ENCODE measurements at places on chromosomes 12 and 14. TPM values are rescaled to one million over a fixed set of nuclear protein-coding genes. Genes with fewer than 3 reads are reported as not detected.

BIN2 gene
- total RNA-seq: not detected

COQ10A gene
- total RNA-seq: 12.5 TPM

TAS2R7 gene
- total RNA-seq: not detected

FAM181A gene
- total RNA-seq: not detected

PPP1R1A gene
- not detected for total RNA-seq

PLEKHD1 gene
- total RNA-seq: not detected

NEUROD4 gene
- not detected for total RNA-seq

PRMT5 gene
- 56.7 TPM for total RNA-seq

PTMS gene
- total RNA-seq: 167 TPM

PDZRN4 gene
- total RNA-seq: not detected

MUCL1 gene
- not detected for total RNA-seq

GYS2 gene
- not detected for total RNA-seq

VRK1 gene
- 47.1 TPM for total RNA-seq

C12orf54 gene
- not detected for total RNA-seq

SLC25A21 gene
- total RNA-seq: 0.97 TPM

SLC7A7 gene
- total RNA-seq: 3.9 TPM

ATN1 gene
- total RNA-seq: 16.4 TPM

- no peak for DNase-seq
These were observed 1.3 kb downstream of the SENP1 start for GRCh38 chr12:48104531-48104930.

GRCh38 chr12:54133772-54134375 lies 54.9 kb downstream of the SMUG1 start:
- DNase-seq: no peak

DNA sequence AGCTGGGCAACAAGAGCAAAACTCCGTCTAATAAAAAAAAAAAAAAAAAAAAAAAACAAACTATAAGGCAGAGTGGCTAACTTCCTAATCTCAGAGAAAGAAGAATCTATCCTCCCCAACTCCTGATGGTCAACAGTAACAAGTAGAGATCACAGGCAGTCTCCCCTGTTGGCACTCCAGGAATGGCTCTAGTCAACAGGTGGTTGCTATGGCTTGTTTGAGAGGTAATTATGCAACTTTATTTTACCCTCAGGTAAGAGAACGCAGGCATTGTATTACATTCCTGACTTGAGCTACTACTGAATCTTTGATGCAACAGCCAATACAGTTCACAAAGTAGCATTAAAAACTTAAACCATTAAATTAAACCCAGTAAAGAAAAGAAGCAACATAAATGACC lies 180.3 kb downstream of the DICER1 start:
- DNase-seq: no peak

- DNase-seq: no peak
These were observed 203.7 kb downstream of the PTPRO start for GRCh38 chr12:15526033-15526432.

DNA sequence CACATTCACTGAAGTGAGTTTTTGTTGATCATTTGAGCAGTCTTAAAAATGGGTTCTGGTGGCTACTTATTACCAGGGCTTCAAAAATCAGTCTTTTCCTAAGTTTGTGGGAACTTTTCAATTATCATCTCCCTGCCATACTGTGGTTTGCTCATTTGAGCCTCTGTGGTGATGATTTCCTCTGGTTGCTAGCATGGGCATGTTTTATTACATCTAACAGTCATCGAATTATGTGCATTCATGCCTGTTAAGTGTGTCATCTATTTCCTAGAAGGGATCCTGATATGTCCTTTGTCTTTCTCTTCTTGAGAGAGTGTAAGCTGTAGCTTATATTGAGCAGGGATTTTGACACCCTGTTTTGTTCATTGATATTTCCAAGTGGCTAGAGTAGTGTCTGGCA lies 116.8 kb downstream of the WIF1 start:
- DNase-seq: no peak

- no peak for DNase-seq
These were observed 45.5 kb upstream of the FUT8 start for GRCh38 chr14:65366802-65367565.

- DNase-seq: peak; percentile 90
These were observed 9.4 kb upstream of the DCP1B start for GRCh38 chr12:2013527-2014223.

- DNase-seq: no peak
These were observed 2.2 kb downstream of the ERH start for GRCh38 chr14:69395929-69396328.

DNA sequence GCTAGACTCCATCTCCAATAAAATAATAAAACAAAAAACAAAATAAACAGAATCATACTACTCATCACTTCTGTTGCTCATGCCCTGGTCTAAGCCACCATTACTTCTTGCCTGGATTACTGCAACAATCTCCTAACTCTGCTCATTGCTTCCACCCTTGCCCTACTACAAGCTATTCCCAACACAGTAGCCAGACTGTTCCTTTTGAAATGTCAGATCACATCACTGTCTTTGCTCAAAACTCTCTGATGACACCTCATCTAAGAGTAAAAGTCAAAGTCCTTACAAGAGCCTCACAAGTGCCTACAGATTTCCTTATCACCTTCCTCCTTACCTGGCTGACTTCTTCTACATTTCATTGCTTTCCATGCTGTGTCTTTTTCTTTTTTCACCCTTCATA lies 10.0 kb downstream of the FBXO33 start:
- DNase-seq: no peak

GRCh38 chr12:48163150-48163747 lies 5.9 kb upstream of the ASB8 start:
- DNase-seq: no peak

GRCh38 chr12:88960213-88960878 lies 380.1 kb upstream of the KITLG start:
- peak; percentile 22 for DNase-seq

- DNase-seq: peak; percentile 55
These were observed 275.6 kb downstream of the AACS start for GRCh38 chr12:125340791-125341190.

GRCh38 chr12:14216405-14217294 lies 148.8 kb upstream of the ATF7IP start:
- peak; percentile 38 for DNase-seq

DNA sequence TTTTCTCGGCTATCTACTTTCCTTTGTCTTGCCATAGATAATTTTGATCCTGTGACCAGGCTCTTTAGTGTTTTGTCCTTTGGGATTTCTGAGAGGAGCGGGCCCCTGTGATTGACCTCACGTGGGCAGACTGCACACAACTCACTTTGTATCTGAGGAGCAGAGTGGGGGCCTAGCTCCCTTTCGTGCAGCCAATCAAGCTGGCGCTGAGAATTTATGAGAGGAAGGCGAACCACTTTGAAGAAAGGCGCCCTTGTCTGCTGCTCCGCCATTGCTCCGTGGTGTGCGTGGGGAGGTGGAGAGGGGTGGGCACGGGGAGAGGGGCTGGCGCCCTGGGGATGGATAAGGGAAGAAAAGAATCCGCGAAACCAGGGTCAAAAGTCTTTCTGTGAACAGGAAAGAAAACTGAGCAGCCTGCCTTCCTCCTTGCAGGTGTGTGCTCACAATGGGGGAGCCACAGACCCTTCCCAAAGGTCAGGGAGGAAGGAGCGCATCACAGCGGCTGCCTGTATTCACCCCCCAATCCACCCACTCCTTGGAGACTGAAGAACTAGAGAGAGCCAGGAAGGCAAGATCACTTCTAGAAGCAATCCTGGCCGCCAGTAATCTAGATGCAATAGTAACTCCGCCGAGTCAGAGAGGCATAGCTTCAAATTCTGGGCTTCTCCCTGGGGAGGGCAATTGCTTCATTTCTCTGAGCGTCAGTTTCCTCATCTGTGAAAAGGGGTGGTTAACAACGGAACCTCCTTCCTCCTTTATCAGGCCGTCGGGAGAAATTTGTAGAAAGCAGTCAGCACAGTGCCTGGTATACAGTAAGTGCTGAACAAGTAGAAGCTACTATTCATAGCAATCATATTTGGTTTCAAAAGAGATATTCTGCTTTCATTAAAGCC lies 24.9 kb upstream of the MED13L start:
- DNase-seq: no peak

DNA sequence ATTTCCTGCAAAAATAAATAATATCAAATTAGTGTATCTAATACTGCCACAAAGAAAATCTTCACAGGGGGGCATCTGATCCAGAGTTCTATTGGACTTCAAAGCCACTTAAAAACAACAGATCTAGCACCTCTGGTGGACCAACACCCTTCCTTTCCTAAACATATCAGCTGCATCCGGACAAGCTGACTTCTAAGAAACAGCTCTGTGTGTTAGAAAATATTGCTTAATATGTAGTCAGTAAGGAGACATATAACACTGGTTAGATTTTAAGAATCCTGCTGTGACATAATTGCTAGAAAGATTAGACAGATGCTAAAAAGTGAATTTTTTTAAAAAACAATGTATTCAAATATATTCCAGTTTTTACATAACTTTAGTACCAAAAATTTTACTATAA lies 61.1 kb upstream of the PTPRB start:
- no peak for DNase-seq

DNA sequence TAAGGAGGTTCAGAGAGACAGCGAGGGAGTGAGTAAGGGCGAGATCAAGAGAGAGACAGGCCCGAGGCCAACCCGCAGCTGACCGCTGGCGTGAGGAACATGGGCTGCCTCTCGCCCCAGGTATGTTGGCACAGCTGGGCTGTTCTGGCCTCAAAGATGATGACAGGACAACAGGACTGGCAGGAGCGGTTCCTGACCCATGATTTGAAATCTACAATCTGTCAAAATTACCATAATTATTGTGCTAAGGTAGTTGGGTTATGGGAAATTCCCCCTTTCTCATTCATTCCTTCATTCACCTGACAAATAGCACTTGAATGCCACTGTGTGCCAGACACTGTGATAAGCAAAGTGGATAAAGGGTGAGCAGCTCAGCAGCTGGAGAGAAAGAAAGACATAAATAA lies 5.1 kb upstream of the ENDOU start:
- DNase-seq: no peak

GRCh38 chr14:76977793-76978720 lies 50.5 kb downstream of the IRF2BPL start:
- peak; percentile 94 for DNase-seq

- peak; percentile 16 for DNase-seq
These were observed 7.8 kb downstream of the PRPF39 start for GRCh38 chr14:45091710-45092109.

- DNase-seq: no peak
These were observed 66.9 kb downstream of the PLEKHG3 start for GRCh38 chr14:64771161-64771560.

- DNase-seq: no peak
These were observed 88.7 kb upstream of the PLXNC1 start for GRCh38 chr12:94059394-94060368.

DNA sequence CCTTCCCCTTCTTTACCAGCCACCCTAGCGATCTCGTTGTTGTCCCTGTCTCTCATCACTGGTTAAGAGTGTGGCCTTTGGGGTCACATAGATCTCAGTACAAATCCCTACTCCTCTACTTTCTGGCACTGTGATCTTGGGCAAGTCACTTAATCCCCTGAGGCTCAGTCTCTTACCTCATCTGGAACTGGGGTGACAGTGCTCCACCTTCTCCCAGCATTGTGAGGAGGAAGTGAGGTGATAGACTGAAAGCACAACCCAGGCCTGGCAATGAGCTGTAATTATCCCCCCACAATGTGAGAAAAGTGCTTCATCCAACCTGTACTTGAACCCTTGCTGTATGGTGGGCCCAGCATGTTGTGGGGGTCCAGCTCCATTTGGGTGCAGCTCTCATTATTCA lies 48.0 kb downstream of the IRAK3 start:
- DNase-seq: no peak

- peak; percentile 64 for DNase-seq
These were observed 1.8 kb upstream of the PHLDA1 start for GRCh38 chr12:76033081-76034011.

- DNase-seq: no peak
These were observed 43.1 kb downstream of the LIMA1 start for GRCh38 chr12:50240096-50240791.

DNA sequence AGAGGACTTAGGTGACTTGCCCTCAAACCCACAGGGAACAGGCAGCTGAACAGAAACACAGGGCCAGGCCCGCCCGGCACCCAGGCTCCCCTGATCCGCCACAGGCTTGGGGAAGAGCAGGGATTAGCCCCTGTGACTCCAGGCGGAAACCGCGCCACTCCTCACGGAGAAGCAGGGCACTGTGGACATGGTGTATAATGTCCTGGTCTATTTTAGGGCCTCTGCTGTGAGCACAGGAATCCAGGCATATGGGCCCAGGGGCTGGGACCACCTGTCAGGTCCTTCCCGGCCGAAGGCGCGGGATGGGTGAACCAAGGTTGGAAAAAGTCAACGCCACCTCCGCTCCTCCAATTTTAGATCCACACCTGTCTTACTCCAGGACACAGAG lies 34.6 kb upstream of the MEG3 start:
- DNase-seq: no peak

- DNase-seq: peak; percentile 94
These were observed 2.7 kb downstream of the SLC2A3 start for GRCh38 chr12:7933255-7933726.

- DNase-seq: no peak
These were observed 466.4 kb downstream of the MED13L start for GRCh38 chr12:115811045-115811444.

- no peak for DNase-seq
These were observed 19.3 kb downstream of the SLC35F4 start for GRCh38 chr14:57846596-57846995.

- peak; percentile 61 for DNase-seq
These were observed at the start of gene ENO2 for GRCh38 chr12:6914246-6914946. Gene ENO2 (plus strand): TSS chr12:6914580. CDS start chr12:6915833, 1,253 bp downstream.

DNA sequence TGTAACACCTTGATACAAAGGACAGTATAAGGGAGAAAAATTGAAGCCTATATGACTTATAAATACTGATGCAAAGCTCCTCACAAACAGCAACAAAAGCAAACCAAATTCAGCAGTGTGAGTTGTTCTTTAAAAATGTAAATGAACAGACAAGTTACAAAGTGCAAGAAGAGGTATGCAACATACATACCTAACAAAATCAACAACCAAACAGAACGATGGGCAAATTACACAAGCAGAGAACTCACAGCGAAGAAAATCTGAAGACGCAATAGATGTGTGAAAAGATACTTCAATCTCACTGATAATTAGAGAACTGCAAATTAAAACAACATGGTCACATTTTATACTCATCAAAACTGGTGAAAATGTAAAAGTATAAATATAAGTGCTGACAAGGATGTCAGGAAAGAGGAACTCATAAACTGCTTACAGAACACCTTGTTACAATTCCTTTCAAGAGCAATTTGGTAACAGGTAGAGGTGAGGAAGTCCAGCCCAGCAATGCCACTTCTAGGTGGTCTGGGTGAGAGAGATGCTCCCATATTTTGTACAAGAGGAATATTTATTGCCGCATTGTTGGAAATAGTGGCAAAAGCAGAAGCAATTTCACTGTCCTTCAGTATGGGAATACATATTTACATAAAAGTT lies 47.3 kb downstream of the CORO1C start:
- peak; percentile 63 for DNase-seq

GRCh38 chr12:4449851-4450221 lies 4.2 kb upstream of the FGF6 start:
- no peak for DNase-seq

- DNase-seq: peak; percentile 71
These were observed 26.3 kb downstream of the RIN3 start for GRCh38 chr14:92539875-92540274.

GRCh38 chr12:128519426-128519825 lies 252.5 kb downstream of the TMEM132C start:
- no peak for DNase-seq

- DNase-seq: no peak
These were observed 931 bp upstream of the MYF5 start for GRCh38 chr12:80715713-80716249.

- DNase-seq: no peak
These were observed 148.1 kb upstream of the C14orf180 start for GRCh38 chr14:104431351-104431928.

GRCh38 chr14:57508756-57509155 lies 15.1 kb upstream of the CCDC198 start:
- no peak for DNase-seq

Data from fibroblast of villous mesenchyme (primary cell).